ENCODE measurements at places on chromosomes 11 and 22. TPM values are rescaled to one million over a fixed set of nuclear protein-coding genes. Genes with fewer than 3 reads are reported as not detected.

DNA sequence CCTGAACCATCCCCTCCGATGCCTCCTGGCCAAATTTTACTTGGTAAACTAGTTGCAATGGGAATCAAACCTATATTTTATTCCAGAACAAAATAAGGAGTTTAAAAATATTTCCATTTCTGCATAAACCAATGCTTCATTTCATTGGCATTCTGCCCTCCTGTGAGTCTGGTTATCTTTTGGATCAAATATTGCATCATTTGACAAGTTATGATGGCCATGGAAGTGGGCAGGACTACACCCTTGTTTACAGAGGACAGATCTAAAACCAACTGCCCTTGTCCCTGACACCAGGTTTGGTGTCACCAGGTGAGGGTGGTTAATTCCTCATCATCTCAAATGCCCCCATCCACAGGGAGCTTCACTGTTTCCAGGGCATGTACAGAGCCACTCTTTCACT is 28.2 kb upstream of the E2F8 start:
- DNase-seq, result no peak

DNA sequence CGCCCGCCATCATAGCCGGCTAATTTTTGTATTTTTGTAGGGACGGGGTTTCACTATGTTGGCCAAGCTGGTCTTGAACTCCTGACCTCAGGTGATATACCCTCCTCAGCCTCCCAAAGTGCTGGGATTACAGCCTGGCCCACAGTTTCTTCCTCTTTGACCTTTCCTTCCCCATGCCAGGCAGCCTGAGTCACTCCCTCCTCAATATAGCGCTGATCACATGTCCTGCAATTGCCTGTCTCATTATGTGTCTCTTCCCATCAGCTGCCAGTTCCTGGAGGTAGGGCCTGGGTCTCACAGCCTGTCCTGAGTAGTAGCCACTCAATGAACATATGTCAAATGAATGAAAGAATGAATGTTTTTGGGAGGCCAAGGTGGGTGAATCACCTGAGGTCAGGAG is 43.0 kb upstream of the CCDC134 start:
- no peak for DNase-seq

SCGB2A2 gene
- polyA plus RNA-seq, result not detected

- no peak for DNase-seq
Measured at GRCh38 chr11:76248210-76248609, 41.9 kb upstream of the WNT11 start.

DNA sequence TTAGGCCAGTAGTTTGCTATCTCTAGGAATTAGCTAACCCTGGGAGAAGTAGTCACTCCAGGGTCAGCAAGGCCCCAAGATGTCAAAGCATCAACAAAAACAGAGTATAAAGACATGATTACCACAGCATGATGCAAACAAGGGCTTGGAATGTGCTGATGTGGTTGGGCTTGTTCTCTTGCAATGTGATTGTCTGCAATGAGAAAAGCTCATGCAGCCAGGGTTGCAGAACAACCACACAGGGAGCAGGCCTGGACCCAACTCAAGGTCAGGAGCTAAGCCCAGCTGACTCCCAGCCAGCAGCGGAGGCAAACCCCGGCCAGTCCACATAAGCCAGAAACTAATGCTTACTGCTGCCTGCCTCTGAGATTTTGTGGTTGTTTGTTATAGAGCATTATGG is 132.4 kb upstream of the ZC3H12C start:
- DNase-seq, result peak; percentile 87

OR2AT4 gene
- not detected for polyA plus RNA-seq

SAA4 gene
- polyA plus RNA-seq, result not detected

GRCh38 chr11:28773606-28774005 is 665.4 kb downstream of the METTL15 start:
- no peak for DNase-seq

- peak; percentile 26 for DNase-seq
Measured at GRCh38 chr11:35619116-35619854, 1.0 kb downstream of the FJX1 start.

DNA sequence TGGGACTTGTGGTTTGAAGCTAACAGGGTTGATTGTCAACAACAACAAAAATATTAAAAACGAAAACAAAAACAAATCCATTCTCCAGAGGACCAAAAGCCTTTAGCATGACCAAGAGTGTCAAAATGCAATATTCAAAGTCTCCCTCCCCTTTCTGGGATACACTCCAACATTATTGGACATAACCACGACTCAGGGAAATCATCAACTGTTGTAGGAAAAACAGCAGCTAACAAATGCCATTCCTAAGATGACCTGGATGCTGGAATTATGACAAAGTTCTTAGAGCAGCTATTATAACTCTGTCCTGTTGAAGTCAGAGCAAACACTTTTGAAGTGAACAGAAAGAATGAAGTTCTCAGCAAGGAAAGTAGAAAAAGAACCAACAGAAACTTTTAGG is 143.0 kb downstream of the TMEM135 start:
- DNase-seq, result no peak

HTR3B gene
- not detected for polyA plus RNA-seq

DNA sequence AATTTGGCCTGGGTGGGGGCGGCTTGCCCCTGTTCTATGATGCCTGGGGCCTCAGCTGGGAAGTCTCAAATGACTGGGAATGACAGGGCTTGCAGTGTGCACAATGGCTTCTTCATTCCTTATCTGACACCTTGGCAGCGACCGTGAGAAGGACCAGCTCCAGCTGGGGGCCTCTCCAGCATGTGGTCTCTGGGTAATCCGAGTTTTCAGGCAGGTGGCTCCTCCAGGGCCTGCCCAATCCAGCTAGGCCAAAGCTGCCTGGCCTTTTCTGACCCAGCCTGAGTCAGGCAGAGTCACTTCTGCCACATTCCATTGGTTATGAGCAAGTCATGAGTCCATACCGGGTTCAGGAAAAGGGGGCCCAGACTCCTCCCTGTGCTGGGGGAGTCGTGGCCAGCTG is 646.0 kb downstream of the OPCML start:
- no peak for DNase-seq

GRCh38 chr11:85407648-85408047 is 219.5 kb downstream of the DLG2 start:
- no peak for DNase-seq

- DNase-seq, result no peak
Measured at GRCh38 chr11:40403321-40403720, 1056.1 kb downstream of the LRRC4C start.

CRYAB gene
- 36.1 TPM for polyA plus RNA-seq
